MG63 (cell line): ENCODE measurements at places on chromosomes 12 and 14.

DNA sequence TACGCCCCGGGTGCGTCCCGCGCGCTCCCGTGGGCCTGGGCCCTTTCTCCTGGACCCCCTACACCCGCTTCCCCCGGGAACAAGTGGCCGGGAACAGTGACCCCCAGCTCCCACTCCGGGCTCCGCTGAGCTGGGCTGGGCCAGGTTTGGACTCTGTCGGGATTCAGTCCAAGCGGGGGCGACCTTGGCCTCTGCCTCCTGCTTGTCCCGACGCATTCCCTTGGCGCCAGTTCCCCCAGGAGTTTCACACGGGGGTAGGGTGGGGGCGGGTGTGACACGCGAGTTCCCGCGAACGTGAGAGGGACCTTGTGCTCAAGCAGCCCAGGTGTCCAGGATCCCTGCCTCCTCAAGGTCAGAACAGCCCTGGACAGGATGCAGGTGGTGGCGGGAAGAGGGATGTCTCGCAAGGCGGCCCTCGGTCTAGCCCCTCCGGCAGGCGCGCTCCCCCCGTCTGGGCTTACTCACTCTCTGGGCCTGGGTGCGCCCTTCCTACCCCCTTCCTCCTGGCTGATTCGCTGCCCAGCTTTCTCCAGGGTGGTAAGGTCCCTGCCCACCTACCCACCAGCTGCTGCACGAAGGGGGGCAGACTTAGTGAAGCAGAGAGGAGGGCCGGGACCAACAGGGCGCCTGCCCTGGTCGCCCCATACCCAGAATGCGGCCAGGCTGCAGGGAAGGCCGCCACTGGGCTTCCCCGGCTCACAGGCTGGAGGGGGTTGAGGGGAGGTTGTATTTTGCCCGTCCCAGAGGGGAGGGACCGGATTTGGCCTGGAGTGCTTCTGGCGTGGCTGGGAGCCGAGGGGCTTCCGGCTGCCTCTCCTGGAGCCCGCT lies 862 bp downstream of the CRIP2 start:
- DNase-seq, result peak; percentile 83

GRCh38 chr12:130813949-130814348 lies 25.1 kb downstream of the STX2 start:
- no peak for DNase-seq

DNA sequence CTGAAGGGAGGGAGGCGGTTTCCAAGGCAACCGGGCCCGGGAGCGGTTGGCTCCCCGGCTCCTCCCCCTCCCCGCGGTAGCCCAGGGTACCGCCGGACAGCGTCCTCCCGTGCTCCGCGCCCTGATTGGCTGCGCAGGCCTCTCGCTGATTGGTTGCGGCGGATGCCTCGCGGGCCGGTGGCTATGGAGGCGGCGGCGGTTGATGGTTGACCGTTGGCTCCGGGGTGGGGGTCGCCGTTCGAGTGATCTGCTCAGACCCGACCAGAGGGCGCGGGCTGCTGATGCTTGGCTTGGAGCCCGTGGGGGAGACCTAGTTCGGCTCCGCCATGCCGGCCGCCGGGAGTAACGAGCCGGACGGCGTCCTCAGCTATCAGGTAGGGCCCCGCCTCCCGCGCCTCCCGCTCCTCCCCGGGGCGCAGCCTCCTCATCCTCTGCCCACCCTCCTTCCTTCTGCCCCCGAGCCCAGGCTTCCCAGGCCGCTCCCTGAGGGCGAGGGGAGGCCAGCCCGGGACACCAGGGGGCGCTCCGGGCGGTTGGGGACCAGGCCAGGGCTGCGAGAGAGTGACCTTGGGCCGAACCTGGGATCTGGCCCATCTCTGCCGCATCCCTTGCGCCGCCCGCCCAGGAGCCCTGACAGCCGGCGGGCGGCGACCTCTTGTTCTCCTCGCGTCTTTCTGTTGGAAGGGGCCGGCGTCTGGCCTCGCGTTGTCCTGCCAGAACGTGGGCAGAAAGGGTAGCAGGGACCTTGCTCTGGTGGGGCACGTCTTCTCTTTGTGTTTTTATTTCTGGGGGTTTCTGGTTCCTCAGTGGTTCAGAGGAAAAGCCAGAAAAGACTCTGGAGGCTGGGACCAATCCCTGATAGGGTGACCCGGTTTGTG lies at the start of gene SLC4A8:
Gene SLC4A8 (plus strand): TSS at position 170 of the 878 bp plus-strand sequence. CDS start 157 bp downstream, at position 327.
- peak; percentile 90 for DNase-seq

DNA sequence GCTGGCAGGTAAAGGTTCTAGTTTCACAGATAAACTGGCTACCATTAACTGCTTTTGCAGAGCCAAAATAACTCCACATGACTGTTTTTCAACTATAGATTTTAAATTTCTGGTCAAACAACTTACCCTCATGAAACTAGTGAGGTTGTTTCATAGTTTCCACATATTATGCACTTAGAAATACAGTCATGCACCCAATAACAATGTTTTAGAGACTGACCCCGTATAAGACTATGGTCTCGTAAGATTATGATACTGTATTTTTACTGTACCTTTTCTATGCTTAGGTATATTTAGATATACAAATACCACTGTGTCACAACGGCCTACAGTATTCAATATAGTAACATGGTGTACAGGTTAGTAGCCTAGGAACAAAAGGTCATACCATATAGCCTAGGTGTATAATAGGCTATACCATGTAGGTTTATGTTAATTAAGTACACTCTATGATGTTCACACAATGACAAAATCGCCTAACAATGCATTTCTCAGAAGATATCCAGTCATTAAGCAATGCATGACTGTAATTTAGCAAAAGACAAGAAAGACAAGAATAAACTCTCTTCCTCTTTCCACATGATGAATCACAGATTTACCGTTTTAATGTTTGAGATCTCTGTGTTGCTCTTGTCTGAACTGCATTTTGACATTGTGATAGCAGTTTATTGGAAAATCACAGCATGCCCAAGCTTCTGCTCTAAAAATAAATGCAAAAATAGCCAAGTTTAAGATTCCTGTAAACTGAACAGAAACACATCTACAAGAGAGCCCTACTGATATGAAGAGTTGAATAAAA lies 17.1 kb downstream of the DICER1 start:
- no peak for DNase-seq

GRCh38 chr12:99130808-99131553 lies 485.9 kb downstream of the APAF1 start:
- DNase-seq, result no peak

- no peak for DNase-seq
Measured at GRCh38 chr12:112017041-112017440, 3.8 kb downstream of the ERP29 start.

- no peak for DNase-seq
Measured at GRCh38 chr12:6074979-6075585, 49.4 kb downstream of the VWF start.

GRCh38 chr14:51701951-51702350 lies 50.2 kb downstream of the FRMD6 start:
- DNase-seq, result no peak

DNA sequence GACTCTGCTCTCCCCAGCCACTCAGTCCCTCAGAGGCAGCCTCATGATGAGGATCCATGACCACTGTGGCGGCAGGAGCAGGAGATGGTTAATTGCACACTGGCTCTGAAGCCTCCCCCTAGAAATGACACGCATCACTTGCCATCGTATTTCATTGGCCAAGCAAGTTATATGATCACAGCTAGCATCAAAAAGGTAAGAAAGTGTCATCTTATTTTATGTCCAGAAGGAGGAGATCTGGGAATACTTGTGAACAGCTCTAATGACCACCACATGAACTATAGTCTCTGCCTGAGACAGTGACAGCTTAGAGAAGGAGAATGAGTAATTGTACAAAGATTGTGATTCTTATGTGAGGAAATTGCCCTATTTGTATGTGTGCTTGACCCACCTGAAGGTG lies 363.4 kb downstream of the NUAK1 start:
- DNase-seq, result no peak

- DNase-seq, result no peak
Measured at GRCh38 chr14:101200008-101200649, 296.6 kb upstream of the RTL1 start.

- no peak for DNase-seq
Measured at GRCh38 chr14:54267172-54267571, 129.6 kb upstream of the CDKN3 start.

DNA sequence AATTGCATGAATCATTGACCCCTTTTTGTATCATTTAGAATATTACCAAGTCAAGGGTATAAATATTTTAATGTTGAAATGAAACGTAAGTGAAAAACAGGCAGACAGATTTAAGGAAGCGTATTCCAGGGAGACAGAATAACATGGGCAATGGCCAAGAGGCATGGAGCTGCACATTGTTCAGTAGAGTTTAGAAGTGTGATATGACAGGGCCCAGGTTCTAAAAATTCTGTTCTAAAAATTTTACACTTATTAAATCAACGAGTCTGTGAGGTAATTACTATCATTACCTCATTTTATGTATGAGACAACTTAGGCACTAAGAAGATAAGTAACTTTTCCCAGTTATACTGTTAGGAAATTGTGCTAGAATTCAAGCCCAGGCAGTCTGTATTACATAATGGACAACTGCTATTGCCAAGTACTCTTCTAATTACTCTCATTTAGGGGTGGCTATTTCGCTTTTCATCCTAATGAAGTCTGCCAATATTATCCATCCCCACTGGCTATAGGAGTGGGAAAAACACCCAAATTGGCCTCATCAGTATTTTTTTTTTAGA lies 103.2 kb upstream of the NAV3 start:
- DNase-seq, result no peak

DNA sequence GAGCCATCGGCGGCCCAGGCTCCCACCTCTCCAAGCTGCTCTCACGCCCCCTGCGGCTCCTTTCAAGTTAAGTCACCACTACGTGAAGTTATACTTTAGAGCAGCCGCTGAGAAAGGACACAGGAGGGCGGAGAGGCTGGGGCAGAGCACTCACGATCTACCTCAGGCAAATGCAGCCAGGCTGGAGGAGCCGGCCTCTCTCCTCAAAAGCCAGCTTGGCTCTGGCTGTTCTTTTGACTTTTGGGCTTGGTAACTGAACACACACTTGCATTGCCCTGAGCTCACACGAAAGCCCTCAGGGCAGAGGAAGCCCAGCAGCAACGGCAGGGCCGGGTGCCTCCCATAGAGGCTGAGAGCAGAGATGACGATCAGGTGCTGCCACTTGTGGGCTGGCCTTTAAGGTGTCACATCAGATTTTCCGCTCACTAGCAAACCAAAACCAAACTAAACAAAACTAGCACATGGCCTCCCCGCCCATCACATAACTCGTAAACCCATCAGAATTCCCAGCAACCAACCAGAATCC lies 75.2 kb downstream of the PITPNM2 start:
- no peak for DNase-seq

DNA sequence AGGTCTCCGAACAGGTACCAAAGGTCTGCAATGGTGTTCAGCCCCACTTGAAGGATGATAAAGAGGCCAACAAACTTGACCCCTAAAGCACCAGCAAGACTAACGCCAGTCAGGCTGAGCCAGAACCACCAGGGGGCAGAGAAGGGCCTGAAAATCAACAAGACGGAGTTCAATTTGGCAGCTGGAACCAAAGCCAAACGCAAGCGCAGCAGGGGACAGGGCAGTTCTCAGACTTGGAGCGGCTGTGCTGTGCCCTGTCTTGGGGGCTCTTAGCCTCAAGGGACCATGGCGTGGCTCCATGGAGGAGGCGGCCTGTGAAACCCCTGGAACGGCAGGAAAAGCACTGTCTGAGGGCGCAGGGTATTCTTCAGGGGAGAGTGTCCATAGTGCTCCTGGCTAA lies 19.6 kb downstream of the POMT2 start:
- peak; percentile 38 for DNase-seq

DNA sequence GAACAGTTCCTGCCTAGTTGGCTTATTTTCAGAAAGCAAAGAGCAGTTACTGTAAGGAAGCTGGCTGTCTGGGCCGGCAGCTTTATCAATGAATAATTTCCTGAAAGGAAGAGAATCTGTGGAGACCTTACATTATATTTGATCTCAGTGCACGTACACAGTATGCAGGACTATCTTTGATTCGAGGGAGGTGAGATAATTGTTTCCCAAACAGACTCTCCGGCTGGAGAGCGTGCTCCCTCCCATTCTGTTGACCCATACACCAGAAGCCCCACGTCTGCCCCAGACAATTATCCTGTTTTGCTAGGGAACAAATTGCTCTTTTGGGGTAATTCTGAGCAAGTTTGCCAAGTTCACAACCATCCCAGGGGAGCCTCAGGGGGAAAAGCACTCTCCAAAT lies 1115.0 kb downstream of the VRK1 start:
- no peak for DNase-seq

- no peak for DNase-seq
Measured at GRCh38 chr14:32738206-32738871, 200.3 kb upstream of the NPAS3 start.

DNA sequence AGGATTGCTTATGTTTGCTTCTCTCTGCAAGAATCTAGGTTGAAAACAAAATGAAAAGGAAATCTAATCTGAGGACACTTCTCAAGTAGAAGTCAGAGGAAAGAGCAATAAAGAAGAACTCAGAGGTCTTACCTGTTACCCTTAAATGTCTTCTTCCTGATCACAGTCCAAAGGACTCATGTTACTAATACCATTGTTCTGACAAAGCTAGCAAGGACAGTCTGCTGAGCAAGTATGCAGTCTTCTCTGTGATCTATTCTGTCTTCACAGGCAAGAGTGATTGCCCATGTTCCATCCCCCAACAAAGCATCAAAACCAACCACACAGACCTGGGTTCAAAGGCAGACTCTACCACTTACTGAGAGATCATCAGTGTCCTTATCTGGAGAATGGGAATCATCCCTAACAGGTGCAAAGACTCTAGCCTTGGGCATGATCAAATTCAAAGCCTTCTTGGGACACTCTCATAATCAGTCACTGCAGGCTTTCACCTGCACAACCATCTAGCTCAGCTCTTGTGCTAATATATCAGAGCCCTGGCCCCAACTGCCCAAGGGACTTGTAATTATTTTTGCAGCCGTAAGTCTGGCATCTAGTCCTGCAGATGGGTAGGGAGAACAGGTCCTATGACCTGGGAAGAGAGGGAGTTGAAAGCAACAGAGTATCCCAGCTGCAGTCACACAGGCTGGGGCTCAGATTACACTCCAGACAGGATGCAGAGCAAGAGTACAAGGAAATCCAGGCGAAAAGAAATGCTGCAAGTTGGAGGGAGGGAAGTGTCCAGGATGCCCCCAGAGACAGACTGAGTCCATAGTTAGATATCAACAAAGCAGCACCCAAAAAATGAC lies 97.9 kb upstream of the NUDT4 start:
- DNase-seq, result no peak

DNA sequence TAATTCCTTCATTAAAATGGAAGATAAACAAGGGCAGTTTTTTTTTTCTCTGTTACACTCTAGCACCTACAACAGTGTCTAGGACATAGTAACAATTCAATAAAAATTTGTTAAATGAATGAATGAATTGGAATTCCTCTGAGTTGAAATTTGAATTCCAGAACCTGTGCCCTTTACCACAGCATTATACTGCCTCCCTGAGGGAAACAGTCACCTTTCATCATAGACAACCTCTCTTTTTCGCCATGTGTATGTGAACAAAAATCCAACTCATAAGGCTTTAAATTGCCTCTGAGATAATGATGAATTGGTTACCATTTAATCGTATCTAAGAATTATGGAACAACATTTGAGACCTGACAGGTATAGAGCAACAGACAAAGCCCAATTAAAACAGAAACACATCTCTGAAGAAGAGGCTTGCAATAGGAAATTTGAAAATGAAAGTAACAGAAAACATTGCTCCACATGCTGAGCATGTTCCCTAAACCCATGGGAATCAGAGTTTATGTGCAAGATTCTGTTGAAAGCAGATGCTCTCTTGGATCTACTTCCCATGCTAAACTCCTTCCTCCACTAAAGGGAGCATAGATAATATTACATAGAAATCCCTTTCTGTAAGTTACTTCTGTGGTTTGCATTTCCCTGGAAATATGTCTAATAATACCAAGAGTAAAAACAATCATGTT lies 657.8 kb downstream of the GALC start:
- no peak for DNase-seq
